ENCODE measurements at places on chromosomes 2 and 18.

- peak; percentile 84 for DNase-seq
Measured at GRCh38 chr2:30072250-30072842, 74.5 kb upstream of the YPEL5 start.

DNA sequence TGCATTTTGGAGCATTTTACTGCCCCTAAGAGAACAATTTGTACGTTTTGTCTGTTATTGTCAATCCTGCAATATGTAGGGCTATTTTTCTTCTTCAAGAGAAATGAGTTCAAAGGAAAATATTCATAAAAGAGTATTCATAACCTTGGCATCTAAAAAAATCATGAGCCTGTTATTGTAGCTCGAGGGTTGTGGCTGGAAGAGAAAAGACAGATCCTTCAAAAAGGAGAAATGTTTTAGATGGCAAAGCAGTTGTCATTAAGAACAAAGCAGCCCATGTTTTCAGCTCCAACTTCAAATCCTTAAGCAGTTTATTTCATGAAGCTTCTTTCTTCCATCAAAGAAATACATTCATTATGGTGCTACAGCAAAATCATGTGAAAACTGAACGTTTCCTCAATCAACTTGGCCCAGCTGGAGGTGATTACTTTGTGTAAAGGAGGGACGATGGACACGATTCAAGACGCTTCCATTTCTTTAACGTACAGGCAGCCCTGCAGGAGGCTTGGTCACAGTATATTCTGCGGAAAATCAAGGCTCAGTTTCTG lies 31.4 kb downstream of the QPCT start:
- DNase-seq = no peak

GRCh38 chr18:49214058-49214457 lies 246.4 kb downstream of the DYM start:
- DNase-seq = no peak

- DNase-seq = peak; percentile 81
Measured at GRCh38 chr18:14925281-14925709, 177.3 kb downstream of the ANKRD30B start.

DNA sequence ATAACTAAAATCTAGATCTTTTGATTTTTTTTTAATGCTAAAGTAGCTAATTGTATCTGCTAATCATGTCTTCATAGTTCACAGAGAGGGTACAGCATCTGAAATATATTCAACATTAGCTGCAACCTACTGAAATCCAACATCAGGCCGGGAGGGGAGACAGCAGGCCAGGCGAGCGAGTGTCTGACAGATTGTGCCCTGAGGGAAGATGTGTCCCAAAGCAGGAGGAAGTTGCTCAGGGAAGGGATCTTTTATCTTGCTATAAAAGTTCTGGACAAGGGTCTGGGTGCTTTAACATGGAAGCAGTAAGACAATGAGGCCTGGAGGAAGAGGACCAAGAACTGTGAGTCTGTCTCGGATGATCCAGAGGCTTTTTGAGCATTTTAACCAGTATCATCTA lies 274.1 kb downstream of the AFF3 start:
- no peak for DNase-seq

- peak; percentile 81 for DNase-seq
Measured at GRCh38 chr2:127197475-127198385, 22.4 kb downstream of the CYP27C1 start.

DNA sequence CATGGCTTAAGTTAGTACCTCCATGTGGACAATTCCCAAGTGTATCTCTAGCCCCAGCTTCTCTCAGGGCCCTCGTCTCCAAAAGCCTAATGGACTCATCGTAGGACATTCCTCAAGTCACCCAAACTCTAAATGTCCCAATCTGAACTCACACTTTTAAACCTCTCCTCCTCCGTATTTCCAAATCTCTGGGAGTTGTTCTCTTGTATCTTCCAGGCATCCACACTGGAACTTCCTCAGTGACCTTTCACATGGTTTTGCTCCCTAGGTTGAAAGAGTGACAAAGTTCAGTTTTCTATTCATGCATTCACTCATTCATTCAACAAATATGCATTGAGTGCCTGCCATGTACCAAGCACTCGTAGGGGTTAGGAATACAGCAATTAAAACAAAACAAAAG lies 220.2 kb downstream of the ALPK2 start:
- no peak for DNase-seq

DNA sequence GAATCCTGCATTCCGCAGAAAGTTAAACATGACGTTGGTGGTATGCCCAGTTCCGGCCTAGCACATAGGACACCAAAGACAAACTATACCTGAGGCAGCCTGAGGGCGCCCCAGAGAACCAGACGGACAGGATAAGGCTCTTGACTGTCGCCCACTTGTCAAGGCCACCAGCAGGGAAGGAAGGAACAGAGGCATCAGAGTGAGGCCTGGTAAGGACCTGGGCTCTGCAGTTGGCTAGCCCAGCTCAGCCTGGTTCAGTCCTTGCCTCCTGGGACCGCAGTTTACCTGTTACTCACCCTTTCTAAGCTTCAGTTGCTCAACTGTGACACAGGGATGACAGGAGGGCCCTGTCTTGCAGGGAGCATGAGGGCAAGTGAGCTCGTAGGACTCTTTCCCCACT lies 82.1 kb downstream of the ACTR2 start:
- no peak for DNase-seq

DNA sequence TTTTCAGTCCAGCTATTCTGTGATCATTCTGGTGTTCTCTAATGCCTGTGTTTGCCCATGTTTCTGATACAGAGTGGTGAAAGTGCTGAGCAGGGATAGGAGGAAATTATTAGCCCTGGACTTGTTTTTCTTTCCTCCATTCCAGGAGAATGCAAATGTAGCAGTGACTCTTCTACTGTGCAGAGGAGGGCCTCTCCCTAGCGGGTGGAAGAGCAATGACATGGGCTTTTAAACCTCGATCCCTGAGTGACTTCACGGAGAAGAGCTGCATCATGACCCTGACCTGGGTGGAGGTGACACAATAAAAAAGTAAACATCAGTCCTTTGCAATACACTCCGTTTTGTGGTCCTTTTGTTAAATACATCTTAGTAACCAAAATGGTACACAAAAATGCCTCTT lies 68.0 kb upstream of the NETO1 start:
- no peak for DNase-seq

- DNase-seq = no peak
Measured at GRCh38 chr2:134152045-134153010, 101.5 kb upstream of the MGAT5 start.

DNA sequence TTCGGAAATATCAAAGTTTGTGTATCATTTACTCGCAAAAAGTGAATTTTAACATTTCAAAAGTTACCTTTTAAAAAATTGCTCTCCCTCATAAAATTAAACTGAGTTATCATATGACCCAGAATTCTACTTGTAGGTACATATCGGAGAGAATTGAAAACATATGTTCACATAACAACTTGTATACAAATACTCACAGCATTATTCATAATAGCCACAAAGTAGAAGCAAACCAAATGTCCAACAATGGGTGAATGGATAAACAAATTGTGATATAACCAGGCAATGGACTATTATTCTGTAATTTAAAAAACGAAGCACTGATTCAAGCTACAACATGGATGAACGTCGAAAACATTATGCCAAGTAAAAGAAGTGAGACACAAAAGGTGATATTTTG lies 412.0 kb upstream of the TCF4 start:
- no peak for DNase-seq

- DNase-seq = no peak
Measured at GRCh38 chr2:51350100-51350499, 318.2 kb upstream of the NRXN1 start.

Measured in AG20443 (cell line).